Central memory CD8-positive, alpha-beta T cell (primary cell): ENCODE measurements at places on chromosomes 4 and X.

- no peak for DNase-seq
Observed at GRCh38 chrX:20294957-20295356, 28.2 kb upstream of the RPS6KA3 start.

DNA sequence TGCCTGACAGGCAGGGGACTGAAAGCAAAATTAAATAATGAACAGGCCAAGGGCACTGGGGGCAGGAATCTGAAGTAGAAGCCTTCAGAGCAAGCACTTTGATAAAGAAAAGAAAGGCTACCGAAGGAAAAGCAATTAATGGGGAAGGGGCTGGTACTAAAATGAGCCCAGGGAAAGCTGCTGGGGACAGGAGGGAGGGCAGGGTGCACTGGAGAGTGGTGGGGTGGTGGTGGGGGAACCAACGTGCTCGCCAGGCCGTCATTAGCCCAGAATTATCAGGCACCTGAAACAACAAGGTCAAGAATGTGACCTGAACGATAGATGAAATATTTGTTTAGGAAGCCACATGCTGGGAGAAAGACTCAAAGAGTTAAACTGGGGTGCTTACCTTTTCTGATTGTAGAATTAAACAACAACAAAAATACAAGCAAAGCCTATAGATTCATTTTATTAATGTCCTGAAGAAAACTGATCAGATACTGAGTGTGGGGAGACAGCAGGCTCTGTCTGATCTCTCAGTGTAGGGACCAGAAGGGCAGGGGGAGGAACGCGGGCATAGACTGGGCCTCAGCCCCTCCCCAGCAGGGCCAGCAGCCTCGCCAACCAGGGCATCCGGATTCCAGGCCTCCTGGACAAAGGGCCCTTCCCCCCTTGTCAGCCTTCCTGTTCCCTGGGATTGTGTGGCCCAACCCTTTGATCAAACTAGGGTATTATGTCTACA lies 239.7 kb upstream of the KLF3 start:
- no peak for DNase-seq

GRCh38 chr4:7540654-7541413 lies 106.1 kb upstream of the PSAPL1 start:
- DNase-seq = no peak

DNA sequence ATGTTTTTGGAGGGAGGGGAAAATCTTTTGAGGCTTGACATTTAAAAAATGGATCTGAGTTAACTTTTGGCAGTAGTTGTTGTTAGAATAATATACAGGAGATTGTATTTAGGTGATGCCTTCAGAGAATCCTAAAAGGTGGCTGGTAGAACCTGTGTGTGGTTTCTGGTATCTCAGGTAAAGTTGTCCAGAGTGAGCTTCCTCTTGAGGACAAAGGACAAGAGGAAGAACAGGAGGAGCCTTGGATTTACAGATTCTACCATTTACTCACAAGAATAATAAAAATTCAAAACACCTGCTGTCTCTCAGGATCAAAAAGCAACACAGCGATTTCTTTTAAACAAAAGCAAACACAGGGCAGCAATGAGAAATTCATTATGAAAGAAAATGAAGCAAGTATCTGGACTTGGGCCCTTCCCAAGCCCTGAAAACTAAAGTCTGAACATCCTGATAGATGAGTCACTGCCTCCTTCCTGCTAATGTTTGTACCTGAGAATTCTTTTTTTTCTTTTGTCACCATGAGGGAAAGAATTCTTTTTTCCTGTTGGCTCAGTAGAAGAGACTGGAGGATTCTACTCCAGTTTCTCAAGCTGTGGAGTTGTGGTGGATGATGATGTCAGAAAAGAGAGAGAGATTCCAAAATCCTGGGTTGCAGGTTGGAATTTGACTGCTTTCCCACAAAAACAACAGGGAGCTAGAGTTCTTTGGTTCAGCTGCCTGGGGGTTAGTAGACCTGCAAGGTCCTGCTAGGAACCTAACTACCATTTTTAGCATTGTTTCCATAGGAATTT lies 31.5 kb upstream of the RAPGEF2 start:
- DNase-seq = no peak

DNA sequence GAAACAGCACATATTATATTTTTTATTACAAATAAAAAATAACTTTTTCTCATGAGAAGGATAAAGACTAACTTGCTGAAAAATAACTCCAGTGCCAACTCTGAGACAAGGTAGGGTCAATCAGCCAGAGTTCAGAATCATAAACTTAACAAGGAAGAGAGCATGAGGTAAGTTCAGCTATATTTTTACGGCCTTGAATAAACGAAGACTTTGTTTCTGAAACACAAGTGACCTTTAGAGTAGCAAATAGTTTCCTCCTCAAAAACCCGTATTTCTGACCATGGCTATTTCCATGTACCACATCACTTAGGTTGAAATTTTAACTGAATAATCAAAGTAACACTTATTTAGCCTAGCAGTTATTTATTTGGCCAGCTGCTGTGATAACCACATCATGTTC lies 45.5 kb downstream of the PRDM5 start:
- DNase-seq = no peak

DNA sequence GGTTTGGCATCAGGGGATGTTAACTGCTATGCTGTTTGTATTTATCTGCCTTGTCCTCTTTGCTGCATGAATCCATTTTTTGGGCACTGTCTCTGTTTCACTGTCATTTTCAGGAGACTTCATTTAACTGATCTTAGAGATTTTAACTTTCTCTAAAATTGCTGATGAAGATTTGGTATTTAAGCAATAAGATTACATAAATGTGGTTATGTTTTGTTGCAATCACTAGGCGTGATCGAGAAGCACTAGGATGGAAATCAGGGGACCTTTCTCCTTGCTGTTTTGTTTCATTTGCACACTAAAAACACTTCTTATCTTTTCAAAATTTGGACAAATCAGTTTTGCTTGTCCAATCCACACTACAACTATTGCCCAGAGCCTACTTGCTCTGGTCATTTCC lies 15.4 kb downstream of the CXCL2 start:
- DNase-seq = no peak

DNA sequence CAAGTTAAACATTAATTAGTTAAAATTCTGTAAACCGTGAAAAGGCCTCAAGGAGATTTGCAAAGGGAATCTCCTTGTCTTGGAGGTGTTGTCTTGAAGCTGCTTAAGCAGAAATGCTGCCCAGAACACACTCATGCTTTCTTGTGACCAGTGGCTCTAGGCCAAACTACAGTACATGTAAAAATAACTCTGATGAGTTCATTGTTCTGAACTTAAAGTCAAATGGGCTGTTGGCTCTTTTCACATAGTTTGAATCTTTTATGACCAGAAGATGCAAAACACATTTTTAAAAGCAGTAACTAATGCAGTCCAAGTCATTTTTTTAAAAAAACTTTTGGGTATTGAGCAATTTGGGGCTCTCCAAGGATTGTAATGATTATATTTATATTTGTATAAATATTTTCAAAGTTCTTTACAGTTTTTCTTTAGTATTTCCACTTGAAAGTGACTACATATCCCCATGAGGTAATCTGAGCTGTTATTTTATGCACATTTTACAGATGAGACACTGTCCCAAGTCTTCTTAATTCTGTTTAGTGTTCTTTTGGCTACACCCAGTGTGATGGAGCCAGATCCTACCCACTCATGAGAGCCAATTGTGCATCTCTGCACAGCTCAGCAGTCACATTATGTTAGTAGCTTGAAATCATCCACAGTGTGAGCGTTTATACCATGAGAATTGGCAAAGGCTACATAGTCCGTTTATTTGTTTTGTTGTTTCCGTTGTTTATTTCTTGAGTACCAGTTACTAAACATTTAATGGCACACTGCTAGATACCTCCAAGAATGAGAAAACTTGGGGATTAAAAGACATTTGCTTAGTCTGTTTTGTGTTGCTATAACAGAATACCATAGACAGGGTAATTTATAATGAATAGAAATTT lies 112.8 kb upstream of the ATXN3L start:
- no peak for DNase-seq

- no peak for DNase-seq
Observed at GRCh38 chrX:13219991-13220764, 99.7 kb downstream of the ATXN3L start.

- no peak for DNase-seq
Observed at GRCh38 chrX:21658746-21659145, 616 bp upstream of the KLHL34 start.

- DNase-seq = no peak
Observed at GRCh38 chr4:74097116-74097515, 1.9 kb downstream of the CXCL2 start.

- no peak for DNase-seq
Observed at GRCh38 chr4:10684631-10685030, at the start of gene CLNK. CLNK (minus strand) TSS chr4:10684768; CDS start chr4:10667869, 16,899 bp downstream.

DNA sequence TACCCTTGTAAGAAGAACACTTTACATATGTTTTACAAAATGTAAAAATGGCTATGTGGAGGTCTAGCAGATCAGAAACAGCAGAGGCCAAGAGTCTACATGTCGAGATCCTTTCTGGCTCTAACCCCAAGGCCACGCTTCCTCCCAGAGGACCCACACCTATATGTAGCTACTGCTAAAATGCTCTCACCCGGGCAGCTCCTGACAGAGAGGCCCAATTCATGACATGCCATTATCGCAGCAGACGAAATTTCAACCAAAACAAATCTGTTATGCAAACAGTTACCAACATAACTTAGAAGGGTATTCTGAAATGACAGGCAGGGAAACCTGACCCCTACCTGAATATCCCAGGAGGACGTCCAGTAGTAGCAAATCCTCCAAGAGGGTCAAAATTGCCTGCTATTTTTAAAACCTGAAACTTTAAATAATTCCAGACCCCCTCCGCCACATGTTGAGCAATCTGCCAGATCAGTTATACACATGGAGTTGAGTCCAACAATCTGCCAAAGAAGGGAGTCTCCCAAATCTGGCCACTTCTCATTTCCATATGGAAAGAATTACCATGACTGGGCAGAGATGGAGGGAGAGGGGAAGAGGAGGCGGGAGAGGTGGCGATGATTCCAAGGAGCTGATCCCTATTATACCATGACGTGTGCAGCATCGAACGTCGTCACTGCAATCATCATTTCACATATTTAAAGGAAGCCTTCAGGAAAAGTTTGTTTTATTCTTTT lies 192.9 kb upstream of the TBL1X start:
- no peak for DNase-seq

GRCh38 chr4:184104419-184105101 lies 113.1 kb downstream of the ENPP6 start:
- no peak for DNase-seq
